Activated T-helper 17 cell treated with anti-CD3 and anti-CD28 coated beads, Interleukin-2, amount 50 U/mL, for 72 hours (primary cell): ENCODE measurements at places on chromosomes 6 and 20.

DNA sequence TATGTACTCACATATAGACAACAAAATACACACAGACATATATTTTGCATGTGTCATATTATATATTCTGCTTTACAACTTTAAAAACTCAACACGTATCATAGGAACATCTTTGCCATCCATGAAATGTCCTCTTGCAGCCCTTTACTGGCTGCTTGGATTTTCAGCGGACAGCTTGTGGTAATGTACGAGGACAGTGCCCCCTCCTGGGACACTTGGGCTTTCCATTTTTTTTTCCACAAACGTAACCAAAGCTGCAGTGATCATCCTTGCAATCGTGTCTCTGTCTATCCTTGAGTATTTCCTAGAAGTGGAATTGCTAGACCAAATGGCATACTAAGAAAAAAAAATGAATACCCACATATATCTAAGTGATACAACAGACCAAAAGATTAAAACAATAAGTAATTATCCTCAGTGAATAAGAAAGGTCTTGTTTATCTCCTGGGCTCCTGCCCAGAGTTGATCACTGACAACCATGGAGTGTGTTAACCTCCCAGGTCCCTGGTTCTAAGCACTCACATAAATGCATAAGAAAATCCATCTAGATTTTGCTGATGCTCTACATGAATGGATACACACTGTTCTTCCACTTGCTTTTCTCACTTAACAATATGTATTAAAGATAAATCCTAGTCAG is 18.1 kb downstream of the BPI start:
- ATAC-seq, result no peak

- no peak for ATAC-seq
Observed at GRCh38 chr20:24479106-24479505, 9.7 kb downstream of the SYNDIG1 start.

- no peak for ATAC-seq
Observed at GRCh38 chr20:8385247-8385646, 253.2 kb downstream of the PLCB1 start.

GRCh38 chr6:49649988-49650387 is 13.3 kb upstream of the RHAG start:
- ATAC-seq, result no peak

GRCh38 chr6:12440981-12441380 is 150.8 kb downstream of the EDN1 start:
- no peak for ATAC-seq

GRCh38 chr6:84575264-84575663 is 189.1 kb downstream of the TBX18 start:
- ATAC-seq, result peak; percentile 12

- no peak for ATAC-seq
Observed at GRCh38 chr6:125808060-125808459, 17.3 kb downstream of the NCOA7 start.

DNA sequence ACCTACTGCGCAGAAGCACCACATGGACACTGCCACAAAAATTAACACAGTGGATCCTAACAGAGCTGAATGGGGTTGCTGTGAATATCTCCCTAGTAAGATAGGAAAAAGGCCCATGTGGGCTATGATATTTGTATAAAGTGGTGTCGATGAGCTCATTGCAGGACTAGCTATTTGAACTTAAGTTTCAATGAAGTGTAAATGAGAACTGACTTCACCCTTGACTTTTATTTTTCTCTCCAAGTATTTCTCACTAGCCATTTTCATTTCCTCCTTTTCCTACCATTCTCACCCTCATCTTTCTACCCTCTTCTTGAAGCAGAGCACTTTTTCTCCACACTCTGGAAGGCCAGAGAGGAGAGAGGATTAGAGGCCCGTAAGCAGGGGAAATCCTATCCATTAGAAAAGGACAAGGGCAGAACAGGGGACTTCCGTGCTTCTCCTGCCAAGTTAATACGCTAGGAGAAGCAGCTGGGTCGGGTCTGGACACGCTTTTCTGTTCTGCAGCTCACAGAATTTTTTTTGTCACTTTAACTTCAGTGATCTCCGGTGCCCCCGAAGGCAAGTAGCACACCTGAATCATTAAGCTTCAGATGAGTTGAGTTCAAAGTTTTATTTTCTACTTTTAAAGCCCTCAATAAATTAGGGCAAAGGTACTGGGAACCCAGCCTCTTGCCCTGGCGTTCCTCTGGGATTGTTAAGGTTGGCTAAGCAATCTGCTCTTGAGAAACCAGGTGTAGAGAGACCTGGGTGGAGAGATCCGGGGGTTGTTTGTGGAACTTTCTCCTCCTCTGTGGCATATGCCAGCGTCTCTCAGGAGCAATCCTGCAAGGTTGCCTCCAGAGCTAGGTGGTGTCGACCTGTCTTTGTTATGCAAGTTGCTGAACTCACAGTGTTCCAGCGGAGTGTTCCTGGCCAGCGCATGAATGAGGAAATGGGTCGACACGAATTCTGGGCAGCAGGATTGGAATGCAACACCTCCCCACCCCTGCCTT is 56.2 kb upstream of the ARID1B start:
- no peak for ATAC-seq

- ATAC-seq, result no peak
Observed at GRCh38 chr6:437037-437392, 45.5 kb downstream of the IRF4 start.

- ATAC-seq, result peak; percentile 76
Observed at GRCh38 chr6:144344646-144345045, 59.5 kb downstream of the UTRN start.

DNA sequence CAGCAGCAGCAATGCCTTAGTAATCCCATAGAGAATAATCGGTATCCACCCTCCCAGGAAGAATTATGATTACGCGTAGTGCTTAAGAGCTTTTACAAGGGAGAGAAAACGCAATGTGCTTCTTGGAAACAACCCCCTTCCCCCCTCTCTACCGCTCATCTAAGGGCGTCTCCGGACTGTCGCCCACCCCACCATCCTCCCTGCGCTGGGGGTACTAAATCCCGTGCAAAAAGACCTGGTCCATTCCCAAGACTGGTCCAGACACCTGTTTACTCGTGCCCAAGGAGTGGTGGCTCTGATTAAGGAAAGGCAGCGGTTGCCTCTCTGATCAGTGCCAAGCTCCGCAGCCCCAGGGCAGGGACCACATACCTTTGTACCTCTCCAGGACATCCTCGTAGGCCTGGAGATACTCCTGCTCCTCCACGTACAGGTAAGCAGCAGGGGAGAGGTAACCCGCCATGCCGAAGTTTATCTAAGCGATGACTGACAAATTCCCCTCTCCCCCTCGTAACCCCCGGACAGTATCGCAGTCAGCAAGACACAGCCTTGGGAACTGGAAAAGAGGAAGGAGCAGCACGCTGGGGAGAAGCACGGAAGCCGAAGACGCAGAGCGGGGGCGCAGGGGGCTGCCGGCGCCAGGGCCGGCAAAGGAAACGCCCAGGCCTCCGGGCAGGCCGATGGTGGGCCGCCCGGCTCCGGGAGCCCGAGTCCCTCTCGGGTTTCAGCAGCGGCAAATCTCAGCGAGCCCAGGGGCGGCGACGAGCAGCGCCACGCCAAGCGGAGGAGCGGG is 112.0 kb upstream of the BEND6 start:
- ATAC-seq, result peak; percentile 20

DNA sequence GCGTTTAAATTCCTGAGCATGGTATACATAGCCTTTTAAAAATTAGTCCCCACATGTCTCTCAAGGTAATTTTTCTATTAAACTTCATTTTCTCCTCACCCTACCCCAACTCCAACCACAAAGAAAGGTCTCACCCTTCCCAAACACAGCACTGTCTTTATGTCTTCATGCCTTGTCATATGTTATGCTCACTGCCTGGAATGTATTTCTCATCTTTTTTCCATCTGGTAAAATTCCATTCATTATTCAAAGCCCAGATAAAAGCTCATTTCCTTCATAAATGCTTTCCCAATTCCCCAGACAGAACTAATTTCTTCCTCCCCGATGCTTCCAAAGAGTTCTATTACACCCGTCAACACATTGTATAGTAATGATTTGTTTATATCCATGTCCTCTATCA is 302.0 kb downstream of the ALDH8A1 start:
- ATAC-seq, result no peak

DNA sequence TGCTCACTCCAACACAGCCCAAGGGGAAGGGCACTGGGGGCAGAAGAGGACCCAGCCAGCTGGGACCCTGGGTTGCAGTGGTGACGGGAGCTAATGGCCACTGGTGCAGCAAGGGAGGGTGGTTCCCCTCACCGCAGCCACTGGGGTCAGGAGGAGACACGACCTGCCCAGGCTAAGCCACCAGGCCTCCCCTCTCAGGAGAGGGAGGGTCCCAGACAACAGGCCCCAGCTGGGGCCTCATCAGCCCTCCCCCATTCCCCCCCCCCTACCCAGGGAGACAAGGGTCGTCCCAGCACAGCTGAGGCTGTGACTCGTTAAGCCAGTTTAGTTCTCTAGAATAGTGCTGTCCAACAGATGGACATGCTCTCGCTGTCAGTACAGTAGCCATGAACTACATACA is 17.3 kb upstream of the MATN4 start:
- no peak for ATAC-seq

GRCh38 chr6:170153436-170154319 is 137.2 kb downstream of the DLL1 start:
- ATAC-seq, result no peak
